NCI-H460 (cell line): ENCODE measurements at places on chromosomes 6 and 20. TPM values are rescaled to one million over a fixed set of nuclear protein-coding genes. Genes with fewer than 3 reads are reported as not detected.

- no peak for DNase-seq
Observed at GRCh38 chr20:48630342-48631075, 197.3 kb downstream of the PREX1 start.

- no peak for DNase-seq
Observed at GRCh38 chr20:43529051-43529450, 21.6 kb downstream of the L3MBTL1 start.

DNA sequence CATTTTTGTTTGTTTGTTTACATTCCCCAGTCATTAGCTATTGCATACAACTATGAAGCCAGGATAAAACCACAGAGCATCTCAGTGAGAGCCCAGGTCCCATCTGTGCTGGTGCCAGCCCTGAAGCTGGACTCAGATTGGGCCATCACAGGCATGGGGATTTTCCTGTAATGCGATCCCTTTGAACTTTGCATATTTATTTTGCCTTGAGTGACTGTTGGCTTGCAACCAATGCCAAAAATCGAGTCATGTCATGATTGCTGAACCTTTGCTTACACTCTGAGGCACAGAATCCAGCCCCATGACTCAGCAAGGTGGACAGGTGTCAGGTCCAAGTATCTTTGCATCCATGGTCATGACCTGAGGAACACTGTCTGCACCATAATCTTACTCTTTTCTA lies 46.2 kb upstream of the GGTLC1 start:
- DNase-seq: no peak

GRCh38 chr20:37406010-37406998 lies 60.4 kb downstream of the SRC start:
- DNase-seq: peak; percentile 54

DNA sequence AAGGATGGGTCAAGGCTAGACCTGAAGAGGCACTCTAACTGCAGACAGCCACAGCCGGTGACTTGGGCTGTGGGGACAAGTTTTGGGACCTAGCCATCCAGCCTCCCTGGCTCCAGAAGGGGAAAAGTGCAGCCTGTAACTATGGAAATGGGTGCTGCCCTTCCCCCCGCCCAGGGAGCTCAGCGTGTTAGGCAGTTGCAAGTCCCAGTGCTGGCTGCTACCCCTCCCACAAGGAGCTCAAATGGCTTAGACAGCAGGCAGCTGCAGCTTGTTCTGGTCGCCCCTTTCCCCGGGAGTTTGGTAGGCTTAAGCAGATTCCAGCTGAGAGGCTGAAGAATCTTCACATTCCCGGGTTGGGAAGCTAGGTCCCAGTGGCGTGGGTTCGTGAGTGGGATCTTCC lies 162.6 kb downstream of the FAM83B start:
- DNase-seq: no peak

DNA sequence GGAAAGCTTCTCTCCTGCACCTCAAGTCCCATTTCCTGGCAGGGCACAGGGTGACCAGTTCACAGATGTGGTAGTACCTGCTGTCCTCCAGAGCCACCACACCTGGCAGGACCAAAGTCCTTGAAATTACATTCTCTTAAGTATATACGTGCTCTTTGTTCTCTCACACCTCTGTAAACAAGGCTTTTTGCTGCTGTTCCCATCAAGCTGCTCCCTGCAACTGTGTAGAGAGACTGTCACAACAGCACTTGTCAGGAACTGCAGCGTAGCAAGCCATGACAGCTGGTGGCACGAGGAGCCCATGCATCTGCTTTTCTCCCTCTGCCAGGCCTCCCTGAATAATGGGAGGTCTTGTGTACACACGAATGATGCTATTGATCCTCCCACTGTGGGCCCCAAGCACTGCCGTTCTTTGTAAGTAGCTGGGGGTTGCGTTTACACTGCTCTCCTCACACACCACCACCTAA lies 431.8 kb downstream of the CD83 start:
- no peak for DNase-seq

GRCh38 chr6:105024803-105025202 lies 67.9 kb downstream of the LIN28B start:
- no peak for DNase-seq

DNA sequence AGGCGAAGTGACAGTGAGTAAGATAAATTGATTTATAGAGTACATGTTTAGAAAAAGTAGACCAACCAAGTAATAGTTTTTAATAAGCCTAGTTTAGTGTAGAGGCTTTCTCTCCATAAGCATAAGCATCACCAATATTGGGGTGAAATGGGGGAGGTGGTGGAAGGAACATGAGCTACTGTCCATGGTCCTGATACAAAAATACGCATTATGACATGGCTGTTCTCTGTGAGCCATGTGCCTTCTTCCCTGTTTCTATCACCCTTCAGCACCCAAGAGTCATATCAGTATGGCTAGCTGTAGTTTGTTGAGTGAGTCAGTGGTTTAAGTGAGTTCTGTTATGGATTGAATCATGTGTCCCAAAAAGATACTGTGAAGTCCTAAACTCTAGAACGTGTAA lies 150.8 kb downstream of the EDN1 start:
- DNase-seq: peak; percentile 12

- DNase-seq: no peak
Observed at GRCh38 chr6:56770011-56770520, 127.4 kb upstream of the DST start.

DNA sequence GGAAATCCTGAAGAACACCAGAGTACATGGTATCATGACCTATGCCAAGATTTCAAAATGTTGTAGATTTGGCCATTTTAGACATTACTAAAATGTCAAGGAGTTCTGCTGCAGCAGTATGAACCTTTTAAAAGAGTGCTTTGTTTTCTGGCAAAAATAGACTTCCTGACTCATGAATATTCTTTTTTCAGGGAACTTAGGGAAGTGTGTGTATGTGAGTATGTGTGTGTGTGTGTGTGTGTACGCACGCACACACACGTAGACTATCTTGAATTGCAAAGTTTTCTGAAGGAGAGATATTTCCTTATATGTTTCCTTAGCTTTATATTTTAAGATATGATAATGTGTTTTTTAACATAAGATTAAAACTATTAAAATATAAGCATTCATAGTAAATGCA lies 161.2 kb downstream of the HS3ST5 start:
- DNase-seq: no peak

GRCh38 chr6:77638129-77638830 lies 14.6 kb upstream of the MEI4 start:
- DNase-seq: no peak

DNA sequence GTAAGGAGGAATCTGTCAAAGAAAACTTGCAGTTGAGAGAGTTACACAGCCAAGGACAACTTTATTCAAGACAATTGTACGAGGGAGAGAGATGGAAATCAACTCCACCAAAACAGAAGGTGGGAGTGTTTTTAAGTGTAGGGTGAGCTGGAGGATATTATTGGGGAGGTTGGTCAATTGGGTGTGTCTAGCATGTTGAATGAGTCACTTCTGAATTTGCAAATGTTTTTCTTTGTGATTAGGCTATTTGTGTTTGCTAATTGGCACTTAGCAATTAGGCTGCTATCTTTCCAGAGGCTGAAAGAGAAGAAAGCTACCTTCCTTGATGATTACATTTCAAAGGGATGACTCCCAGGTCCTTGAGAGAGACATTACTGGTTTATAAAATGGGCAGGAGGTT lies 441.1 kb downstream of the MEI4 start:
- no peak for DNase-seq

- peak; percentile 86 for DNase-seq
Observed at GRCh38 chr6:137811121-137811915, 55.7 kb upstream of the TNFAIP3 start.

- DNase-seq: no peak
Observed at GRCh38 chr20:59966428-59966827, 8.2 kb downstream of the CDH26 start.

GRCh38 chr6:19289457-19289856 lies 547.7 kb upstream of the ID4 start:
- DNase-seq: no peak

GRCh38 chr6:161254464-161255253 lies 19.2 kb downstream of the AGPAT4 start:
- no peak for DNase-seq

GRCh38 chr20:31968291-31969126 lies 558 bp downstream of the XKR7 start:
- peak; percentile 58 for DNase-seq

- peak; percentile 30 for DNase-seq
Observed at GRCh38 chr6:34664256-34664971, 32.2 kb downstream of the ILRUN start.

- DNase-seq: no peak
Observed at GRCh38 chr6:132199343-132199742, 201.9 kb downstream of the MOXD1 start.

DNA sequence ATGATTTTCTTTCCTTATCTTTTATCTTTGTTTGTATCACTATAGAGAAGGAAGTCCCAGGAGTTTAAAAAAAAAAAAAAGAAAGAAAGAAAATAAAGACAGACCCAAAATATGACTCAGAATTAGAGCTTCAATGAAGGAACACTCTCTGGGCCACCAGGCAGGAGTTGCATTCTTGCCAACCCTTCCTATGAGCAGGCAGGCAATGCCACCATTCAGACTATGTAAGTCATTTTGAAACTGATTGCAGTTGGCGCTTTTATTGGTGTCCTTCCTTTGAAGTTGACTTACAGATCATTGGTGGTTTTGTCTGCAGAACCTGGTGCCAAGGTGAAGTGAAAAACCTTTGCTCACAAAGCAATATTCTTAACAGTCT lies 50.3 kb downstream of the MYB start:
- DNase-seq: no peak

- DNase-seq: no peak
Observed at GRCh38 chr6:31038559-31038958, 28.3 kb downstream of the MUC22 start.

DNA sequence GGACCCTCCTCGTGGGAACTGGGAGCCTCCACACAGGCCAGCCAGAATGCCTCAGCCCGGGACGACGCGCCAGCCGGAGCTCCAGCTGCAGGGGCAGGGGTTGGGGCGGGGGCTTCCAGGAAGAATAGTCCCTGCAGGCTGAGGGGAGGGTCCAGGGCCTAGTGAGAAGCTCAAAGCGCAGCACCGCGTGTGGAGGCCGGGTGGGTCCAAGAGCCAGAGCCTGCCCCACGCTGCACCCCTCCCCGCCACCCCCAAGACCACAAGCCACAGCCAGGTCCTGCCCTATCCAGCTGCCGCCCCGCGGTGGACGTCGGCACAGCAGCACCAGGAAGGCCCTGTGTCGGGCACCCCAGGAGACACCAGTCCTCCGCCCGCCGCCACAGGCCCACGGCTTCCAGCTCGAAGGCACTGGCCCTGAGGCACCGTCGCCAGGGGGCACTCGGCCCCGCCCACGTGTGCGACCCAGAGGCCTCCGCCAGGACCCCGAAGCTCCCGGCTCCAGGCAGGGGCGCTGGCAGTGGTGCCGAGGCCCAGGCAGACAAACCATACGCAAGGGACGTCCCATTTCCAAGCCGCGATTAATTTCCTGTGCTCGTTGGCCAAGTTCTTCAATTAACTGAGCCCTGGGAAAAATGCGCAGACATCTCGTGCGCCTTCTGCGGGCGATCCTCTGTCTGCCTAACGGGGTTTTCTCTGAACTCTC lies 19.5 kb downstream of the KCNQ2 start:
- DNase-seq: peak; percentile 35

DNA sequence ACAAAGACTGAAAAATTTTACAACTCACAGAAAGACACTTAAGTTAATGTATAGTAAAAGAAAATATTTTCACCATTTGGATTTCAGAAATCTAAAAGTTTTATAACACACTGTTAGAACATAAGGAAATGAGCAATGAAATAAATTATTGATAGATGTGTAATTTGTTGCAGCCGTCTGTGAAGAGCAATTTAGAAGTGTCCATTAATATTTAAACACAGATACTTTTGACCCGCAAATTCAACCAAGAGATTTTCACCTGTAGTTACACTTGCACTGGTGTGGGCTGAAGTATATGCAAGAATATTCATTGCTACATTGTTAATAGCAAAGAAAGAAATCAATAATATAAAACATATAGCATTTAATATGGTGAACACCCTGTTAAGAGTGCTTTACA lies 14.6 kb upstream of the SLC17A3 start:
- no peak for DNase-seq

The MAFB gene
- total RNA-seq: 0.09 TPM in 1 of 2 replicates, not detected in the other

The TFAP2C gene
- total RNA-seq: 11.3 and 11.8 TPM in 2 replicates

The TFAP2D gene
- total RNA-seq: not detected in 2 replicates

The SLC35F1 gene
- total RNA-seq: 0.17 TPM in 1 of 2 replicates, not detected in the other

The INSM1 gene
- not detected in 2 replicates for total RNA-seq

The KIAA0408 gene
- 0.09 TPM in 1 of 2 replicates, not detected in the other for total RNA-seq

The COL21A1 gene
- not detected in 2 replicates for total RNA-seq

The MYCT1 gene
- total RNA-seq: 0.14 TPM in 1 of 2 replicates, not detected in the other

The PLEKHG1 gene
- 0.06 and 0.15 TPM in 2 replicates for total RNA-seq

The HLA-DMA gene
- total RNA-seq: 1.2 and 2.0 TPM in 2 replicates

The NNAT gene
- total RNA-seq: not detected in 2 replicates

The DDX43 gene
- total RNA-seq: not detected in 2 replicates

The ADGRF5 gene
- total RNA-seq: 0.05 TPM in 1 of 2 replicates, not detected in the other

The MROH8 gene
- total RNA-seq: 0.05 and 0.43 TPM in 2 replicates

The TNF gene
- not detected in 2 replicates for total RNA-seq

The GMPR gene
- total RNA-seq: 0.47 TPM in 1 of 2 replicates, not detected in the other

The RNF144B gene
- total RNA-seq: 7.7 and 11.4 TPM in 2 replicates
